Smooth muscle cell of trachea (primary cell): ENCODE measurements at places on chromosomes 2 and 18. TPM values are rescaled to one million over a fixed set of nuclear protein-coding genes. Genes with fewer than 3 reads are reported as not detected.

The DUSP2 gene
- total RNA-seq: 0.15 and 2.0 TPM in 2 replicates

The SCLY gene
- total RNA-seq: 11.6 and 11.9 TPM in 2 replicates

The CRACDL gene
- total RNA-seq: under 0.01 TPM in 1 of 2 replicates, not detected in the other

The OR6B2 gene
- 0.17 TPM in 1 of 2 replicates, not detected in the other for total RNA-seq

The ODC1 gene
- total RNA-seq: 96.6 and 147 TPM in 2 replicates

The EMILIN1 gene
- 305 and 366 TPM in 2 replicates for total RNA-seq

The CYRIA gene
- 4.3 and 4.5 TPM in 2 replicates for total RNA-seq

The CD28 gene
- under 0.01 TPM in 1 of 2 replicates, not detected in the other for total RNA-seq

The APCDD1 gene
- total RNA-seq: 1.9 and 4.5 TPM in 2 replicates

The TMSB10 gene
- 8,605 and 12,355 TPM in 2 replicates for total RNA-seq

The DSC2 gene
- under 0.01 TPM in 1 of 2 replicates, not detected in the other for total RNA-seq

The GALNT5 gene
- 62.3 and 81.0 TPM in 2 replicates for total RNA-seq
